ENCODE measurements at places on chromosomes 2 and 18.

GRCh38 chr2:152825834-152826233 is 107.4 kb downstream of the ARL6IP6 start:
- no peak for DNase-seq

DNA sequence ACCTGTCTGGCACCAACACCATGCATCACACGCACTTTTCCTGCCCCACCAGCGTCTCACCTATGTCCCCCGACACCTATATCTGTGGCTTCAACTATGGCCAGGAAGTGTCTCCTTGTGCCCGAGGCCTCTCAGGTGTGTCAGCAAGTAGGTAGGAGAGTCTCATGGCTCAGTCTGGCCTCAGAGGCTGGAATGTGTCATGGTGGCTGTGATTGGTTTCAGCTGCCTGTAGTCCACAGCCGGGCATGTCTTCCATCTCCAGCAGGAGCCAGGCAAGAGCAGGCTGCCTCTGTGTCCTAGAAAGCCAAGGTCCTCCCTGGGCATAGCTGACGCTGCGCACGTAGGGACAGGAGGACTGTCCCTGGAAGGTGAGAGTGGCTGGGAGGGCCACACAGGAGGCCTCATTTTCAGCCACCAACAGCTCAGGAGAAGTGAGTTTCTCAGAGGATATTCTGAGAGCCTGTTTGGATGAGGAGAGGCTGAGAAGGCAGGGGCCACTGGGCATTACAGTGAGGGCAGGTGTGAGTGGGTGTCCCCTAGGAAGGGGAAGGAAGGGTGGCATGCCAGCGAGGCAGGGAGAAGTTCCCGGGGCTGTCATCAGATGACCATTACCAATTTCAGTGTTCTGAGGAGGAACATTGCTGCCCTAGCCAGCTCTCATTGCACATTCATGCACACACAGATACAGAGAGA is 47.2 kb downstream of the SDC1 start:
- no peak for DNase-seq

- DNase-seq, result no peak
Measured at GRCh38 chr2:62208074-62208757, 12.3 kb downstream of the B3GNT2 start.

GRCh38 chr2:20384953-20385352 is 34.3 kb upstream of the PUM2 start:
- DNase-seq, result no peak

GRCh38 chr2:157897106-157897971 is 21.2 kb upstream of the ACVR1 start:
- DNase-seq, result peak; percentile 70

DNA sequence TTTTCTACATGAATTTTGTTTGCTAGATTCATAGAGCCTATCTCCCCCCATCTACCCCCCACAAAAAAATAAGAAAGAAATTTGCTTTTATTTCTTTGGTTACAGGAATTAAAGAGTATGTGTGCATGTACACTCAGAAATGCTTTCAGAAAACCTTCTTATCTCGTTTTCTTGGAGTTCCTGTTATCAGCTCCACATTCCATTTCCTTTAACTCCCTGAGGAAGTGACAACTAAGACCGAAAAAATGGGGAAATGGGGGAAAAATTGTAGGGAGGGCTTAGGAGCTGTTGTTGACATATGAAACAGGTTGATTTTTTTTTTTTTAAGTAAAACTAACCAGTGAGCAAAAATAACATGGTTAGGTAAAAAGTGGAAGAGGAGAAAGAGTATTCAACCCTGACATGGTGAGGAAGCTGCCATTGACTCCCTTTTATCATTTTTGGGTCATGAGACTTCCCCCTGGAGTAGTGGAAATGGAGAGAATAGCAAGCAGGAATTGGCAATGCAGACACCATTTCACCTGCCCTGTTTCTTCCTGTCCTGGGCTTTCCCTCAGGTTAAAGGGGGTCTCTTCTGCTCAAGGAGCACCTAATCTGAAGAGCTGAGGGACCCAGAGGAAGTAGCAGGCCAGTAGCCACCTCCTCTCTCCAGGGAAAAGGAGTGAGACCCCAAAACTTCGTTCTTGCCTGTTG is 93.5 kb downstream of the OSBPL6 start:
- no peak for DNase-seq

DNA sequence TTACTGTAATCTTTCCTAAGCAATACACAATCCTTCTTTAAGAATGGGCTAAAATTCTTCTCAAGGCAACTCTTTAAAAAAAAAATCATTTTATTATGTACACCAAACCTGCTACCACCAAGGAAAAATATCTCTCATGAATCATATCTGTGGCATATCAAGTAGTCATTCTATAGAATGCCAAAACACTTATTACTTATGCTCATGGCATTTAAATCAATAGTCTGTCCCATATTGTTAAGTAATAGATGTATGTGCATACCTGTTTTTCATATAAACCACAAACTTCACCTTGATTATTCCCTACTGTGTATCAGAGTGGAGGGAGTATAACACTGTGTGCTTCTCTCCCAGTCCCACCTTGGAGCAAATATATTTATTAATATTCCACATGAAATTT is 95.8 kb upstream of the SETBP1 start:
- no peak for DNase-seq

Data from CD4-positive, alpha-beta T cell treated with Interleukin-4 for 4 hours (primary cell).